ENCODE measurements at places on chromosomes 2 and 18.
A peak's percentile ranks its signal among the peaks of the same experiment; 100 is the strongest.

- peak; percentile 32 for DNase-seq
These were observed 629.9 kb downstream of the NRXN1 start for GRCh38 chr2:50401772-50402653.

DNA sequence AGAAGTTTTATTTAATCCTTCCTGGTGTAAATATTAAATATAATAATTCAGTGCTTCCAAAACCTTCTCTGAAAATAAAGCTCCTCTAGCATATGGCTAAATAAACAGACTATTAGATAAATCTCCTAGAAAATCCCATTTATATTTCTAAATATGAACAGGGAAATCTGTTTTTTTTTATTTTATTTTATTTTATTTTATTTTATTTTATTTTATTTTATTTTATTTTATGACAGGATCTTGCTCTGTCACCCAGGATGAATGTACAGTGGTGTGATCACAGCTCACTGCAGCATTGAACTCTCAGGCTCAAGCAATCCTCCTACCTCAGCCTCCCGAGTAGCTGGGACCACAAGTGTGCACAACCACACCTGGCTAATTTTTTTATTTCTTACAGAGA lies 673.5 kb downstream of the IRS1 start:
- DNase-seq = no peak

GRCh38 chr18:76982038-76982437 lies 150.5 kb downstream of the MBP start:
- DNase-seq = no peak

- no peak for DNase-seq
These were observed 85.7 kb upstream of the RBBP8 start for GRCh38 chr18:22847392-22847791.

- DNase-seq = no peak
These were observed 212.5 kb upstream of the HAAO start for GRCh38 chr2:43004879-43005244.

GRCh38 chr2:241112592-241112991 lies 10.5 kb upstream of the MTERF4 start:
- no peak for DNase-seq

DNA sequence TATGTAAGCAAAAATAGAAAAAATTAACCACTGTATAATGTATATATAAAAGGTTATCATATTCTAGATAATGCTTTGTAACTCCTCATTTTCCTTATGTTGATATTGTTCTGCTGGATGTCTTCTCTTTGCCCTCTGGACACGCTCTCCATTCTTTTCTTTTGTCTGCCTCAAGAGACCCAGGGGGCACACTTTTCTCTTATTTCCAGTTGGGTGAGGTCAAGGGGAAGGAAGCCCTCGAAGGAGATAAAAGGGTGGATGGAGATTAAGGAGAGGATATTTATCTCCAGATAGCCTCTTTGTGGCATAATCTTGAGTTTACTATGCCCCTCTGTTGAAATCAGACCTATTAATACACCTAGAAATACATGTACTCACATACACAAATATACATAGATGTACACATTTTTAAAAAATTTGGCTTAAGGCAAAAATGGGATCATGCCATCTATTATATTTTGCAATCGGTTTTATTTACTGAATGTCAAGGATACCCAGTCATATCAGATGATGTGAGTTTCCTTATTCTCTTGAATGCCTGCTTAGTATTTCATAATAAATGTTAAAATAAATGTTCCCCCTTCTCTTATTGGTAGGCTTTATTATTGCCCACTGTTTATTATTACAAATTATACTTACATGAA lies 65.3 kb downstream of the LCLAT1 start:
- DNase-seq = no peak

DNA sequence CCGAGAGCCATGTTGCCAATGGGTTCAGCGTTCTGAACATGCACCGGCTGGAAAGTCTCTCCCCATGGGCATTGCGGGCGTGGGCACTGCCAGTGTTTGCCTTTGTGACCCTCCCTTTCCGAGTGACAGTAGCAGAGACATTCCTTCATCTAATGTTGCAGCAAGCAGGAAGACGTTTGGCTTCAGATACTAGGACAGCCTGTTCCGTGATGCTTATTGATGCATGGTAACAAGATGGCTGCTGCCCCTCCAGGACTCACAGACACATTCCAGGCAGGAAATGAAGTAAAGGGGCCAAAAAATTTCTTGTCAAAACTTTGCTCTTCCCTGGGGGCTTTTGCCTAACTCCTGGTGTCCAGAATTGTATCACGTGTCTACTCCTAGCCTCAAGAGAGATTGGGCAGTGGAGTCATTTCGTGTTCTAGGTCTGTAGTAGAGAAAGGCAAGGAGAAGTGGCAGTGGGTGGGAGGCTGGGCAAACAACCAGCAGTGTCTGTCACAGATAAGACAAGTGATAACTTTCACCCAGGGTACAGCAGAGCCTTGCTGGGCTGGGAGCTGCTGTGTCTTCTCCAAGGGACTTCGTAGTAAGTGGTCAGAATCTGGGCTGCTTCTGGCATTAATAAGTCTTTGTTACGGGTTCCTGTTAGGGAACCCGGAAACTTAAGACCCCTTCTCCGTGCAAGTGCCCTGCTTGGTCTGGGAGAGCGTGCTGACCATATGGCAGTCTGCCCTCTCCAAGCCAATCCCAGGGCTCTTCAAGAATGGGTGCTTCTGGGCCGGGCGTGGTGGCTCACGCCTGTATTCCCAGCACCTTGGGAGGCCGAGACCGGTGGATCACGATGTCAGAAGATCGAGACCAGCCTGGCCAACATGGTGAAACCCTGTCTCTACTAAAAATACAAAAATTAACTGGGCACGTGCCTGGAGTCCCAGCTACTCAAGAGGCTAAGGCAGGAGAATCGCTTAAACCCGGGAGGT lies 93.5 kb downstream of the TFCP2L1 start:
- no peak for DNase-seq

GRCh38 chr2:28098501-28099225 lies 208.1 kb downstream of the BABAM2 start:
- no peak for DNase-seq

- DNase-seq = no peak
These were observed 44.0 kb upstream of the PPP1CB start for GRCh38 chr2:28707592-28707991.

DNA sequence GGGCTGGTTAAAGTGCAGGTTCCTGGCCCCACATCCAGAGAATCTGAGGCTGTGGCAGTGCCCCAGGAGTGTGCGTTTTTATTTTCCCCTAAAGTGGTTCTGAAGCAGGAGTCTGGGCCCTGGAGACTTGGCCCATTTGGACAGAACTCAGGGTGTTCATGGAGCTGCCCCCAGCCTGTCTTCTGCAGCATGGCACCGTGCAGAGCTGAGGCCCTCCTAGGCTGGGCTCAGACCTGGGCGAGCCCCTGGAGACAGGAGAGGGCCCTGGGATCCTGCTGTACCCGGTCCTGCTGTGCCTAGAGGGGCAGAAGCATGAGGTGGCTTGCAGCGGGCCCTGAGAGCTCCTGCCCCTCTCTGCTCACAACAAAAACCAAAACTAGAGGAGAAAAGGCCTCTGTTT lies 58.8 kb upstream of the B3GNT7 start:
- DNase-seq = no peak

GRCh38 chr2:135113322-135113721 lies 61.2 kb downstream of the RAB3GAP1 start:
- DNase-seq = no peak

GRCh38 chr18:44323125-44323524 lies 357.6 kb upstream of the SETBP1 start:
- DNase-seq = no peak

GRCh38 chr18:41621177-41621576 lies 333.9 kb upstream of the PIK3C3 start:
- DNase-seq = no peak

DNA sequence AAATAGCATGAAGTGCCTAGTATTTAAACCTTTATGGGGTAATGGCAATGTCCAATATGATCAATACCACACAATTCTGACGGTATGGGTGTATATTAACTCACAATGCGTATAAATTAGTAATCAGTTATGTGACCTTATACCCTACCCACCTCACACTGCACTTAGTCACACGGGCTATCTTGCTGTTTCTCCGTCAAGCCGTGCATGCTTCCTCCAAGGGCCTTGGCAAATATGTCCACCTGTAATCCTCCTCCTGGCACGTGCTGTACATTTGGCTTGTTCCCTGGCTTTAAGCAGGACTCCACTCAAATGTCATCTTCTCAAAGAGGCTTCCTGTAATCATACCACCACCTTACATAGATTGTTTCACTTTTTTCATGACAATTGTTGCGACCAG lies 12.2 kb downstream of the TNFRSF11A start:
- no peak for DNase-seq

- no peak for DNase-seq
These were observed 361.5 kb upstream of the RAB12 start for GRCh38 chr18:8247700-8248099.

GRCh38 chr18:47882641-47883040 lies 47.8 kb downstream of the SMAD2 start:
- DNase-seq = no peak

DNA sequence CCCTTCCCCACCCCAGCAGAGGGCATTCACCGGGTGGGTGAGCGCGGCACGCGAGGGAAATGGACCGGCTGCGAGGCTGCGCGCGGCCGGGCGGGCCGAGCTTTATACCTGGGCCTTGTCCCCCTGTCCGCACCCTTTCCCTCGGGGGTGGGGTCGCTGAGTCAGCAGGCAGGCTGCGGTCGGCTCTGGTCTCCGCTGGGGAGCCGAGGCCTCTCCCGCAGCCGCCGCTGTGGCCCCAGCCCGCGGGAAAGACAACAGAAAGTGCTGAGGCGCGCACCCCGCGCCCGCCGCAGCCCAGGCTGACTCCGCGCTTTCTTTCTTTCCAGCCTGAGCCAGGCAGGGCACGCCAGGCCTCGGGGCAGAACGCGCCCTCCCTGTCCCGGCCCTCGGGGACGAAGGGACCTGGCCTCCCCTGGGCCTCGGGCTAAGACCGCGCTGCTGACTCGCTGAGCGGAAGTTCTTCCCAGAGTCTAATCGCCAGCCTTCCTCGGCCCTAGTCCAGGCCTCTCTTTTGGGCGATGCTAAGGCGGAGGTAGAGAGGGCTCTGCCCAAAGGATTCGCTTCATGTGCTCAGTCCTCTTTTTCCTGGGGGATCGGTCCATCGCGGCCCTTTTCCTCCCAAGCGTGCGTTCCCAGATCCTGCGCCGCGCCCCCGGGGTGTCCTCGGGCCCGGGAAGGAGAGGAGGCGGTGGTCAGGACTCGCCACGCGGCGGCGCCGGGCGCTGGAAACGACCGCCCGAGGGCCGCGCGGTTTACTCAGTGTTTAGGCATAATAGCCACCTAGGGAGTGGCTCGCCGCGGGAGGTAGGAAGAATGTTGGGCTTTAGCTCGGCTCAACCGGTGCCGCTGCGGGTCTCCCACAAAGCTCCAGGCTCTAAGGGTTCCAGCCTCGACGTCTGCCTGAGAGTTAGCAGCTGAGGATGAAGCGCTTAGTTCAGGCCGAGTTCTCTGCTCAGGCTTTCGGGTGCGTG lies at the start of gene CRYBA2:
Gene CRYBA2 (minus strand): TSS at position 78 of the 971 bp plus-strand sequence. CDS start 246 bp downstream, outside the sequence.
- DNase-seq = no peak

DNA sequence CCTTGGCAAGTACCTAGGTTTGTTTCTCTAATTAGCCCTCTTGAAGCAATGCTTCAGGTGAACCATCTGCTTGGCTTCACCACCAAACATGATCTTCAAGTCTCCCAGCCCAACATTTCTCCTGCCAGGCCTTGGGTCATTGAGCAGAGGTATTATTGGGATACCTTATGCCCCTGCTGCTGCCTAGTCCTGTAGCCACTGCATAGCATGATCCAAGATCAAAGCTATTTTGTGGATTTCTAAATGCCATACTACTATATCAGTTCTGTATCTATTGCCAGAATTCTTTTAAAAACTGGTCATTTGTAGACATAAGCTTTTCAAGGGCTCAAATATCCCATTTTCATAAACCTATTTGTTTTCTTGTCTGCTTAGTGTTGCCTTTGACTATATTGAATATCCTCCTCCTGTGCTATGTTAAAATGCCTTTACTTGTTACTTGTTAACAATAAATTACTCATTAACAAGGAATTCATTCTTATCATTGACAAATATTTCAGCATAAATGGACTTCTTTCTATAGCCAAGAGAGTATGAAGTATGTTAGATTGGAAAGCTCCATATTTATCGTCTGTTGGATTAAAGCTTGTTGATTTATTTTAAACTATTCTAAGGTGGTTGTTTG lies 204.5 kb upstream of the RBBP8 start:
- DNase-seq = no peak

DNA sequence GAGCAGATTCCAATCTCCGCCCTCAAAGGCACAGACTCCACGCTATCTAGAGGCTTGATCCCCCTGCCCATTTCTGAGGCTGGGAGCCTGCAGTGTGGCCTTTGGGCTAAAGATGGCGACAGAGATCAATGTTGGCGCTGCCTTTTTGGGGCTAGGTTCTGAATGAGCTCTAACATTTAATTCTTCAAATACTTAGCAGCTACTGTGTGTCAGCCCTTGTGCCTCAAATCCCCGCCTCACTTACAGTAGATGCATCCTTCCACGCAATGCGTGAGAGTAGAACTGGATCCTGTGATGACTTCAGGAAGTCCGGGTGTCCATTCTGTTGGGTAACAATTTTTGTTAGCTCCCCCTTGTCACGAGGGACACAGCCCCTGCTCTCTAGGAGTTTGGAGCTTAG lies 12.4 kb downstream of the IL1F10 start:
- no peak for DNase-seq

GRCh38 chr18:43277164-43277600 lies at the start of gene SYT4:
Gene SYT4, minus strand, starts transcription at chr18:43277490. Its CDS starts 209 bp downstream, at chr18:43277281.
- no peak for DNase-seq

DNA sequence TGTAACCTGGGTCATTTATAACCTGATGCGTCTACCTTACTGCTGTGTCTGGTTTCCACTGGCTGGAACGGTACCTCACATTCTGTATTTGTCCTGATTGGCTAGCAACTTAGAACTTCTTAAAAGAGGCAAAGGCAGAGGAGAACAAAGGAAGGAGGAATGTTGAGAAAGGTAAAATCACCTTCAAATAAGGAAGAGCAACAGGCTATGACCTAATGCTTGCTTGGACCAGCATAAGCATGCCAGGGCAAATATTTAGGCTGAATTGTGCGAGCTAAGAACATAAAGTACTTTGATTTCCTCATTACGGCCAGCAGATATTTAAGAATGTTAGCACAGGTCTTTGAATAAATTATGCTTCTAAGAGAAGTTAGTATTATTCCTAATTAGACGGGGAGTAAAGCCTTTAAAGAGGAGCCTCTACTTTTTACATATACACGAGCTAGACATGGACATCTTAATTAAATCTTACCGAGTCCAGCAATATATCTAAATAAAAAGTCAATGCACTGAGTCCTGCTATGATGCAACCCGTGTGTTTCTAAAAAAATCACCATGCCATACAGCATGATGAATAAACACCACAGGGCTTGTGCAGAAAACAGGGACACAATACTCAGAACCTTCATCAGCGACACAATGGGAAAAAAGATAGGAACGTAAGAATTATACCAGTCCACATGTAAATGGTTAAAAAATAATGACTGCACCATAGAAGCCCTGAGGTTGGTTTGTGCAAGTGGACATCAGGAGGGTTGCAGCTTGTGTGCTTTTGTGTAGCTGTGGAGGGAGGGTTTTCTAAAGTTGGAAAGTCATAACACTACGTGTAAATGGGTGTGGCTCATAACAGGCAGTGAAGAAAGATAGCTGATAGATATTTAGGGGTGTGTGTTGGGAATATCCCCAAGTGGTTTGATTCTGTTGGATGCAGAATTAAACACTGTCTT lies 14.2 kb downstream of the SEPTIN2 start:
- DNase-seq = no peak

GRCh38 chr2:128303095-128303791 lies 15.4 kb downstream of the HS6ST1 start:
- DNase-seq = no peak

All from HS-5 (cell line).